ENCODE measurements at places on chromosomes 7 and 10. TPM values are rescaled to one million over a fixed set of nuclear protein-coding genes. Genes with fewer than 3 reads are reported as not detected.

Gene SPAM1
- not detected for total RNA-seq

Gene HECW1
- total RNA-seq, result 35.4 TPM

Gene DBF4
- total RNA-seq, result 16.2 TPM

Gene FXYD4
- not detected for total RNA-seq

Gene SYT15
- 0.49 TPM for total RNA-seq

Gene HMX3
- not detected for total RNA-seq

Gene WNT16
- 0.74 TPM for total RNA-seq

Gene AHR
- 6.9 TPM for total RNA-seq

Gene CALHM3
- not detected for total RNA-seq

Gene KCTD7
- total RNA-seq, result 39.1 TPM

Gene PRSS37
- not detected for total RNA-seq

Gene AUTS2
- 88.8 TPM for total RNA-seq

Gene EN2
- not detected for total RNA-seq

Gene HOXA2
- not detected for total RNA-seq

Gene PRTFDC1
- total RNA-seq, result 24.3 TPM

Gene IKZF1
- total RNA-seq, result 3.0 TPM

Gene GATA3
- total RNA-seq, result under 0.01 TPM

Gene RBP4
- total RNA-seq, result 5.9 TPM

Gene BHLHA15
- total RNA-seq, result 10.6 TPM

Gene VTI1A
- total RNA-seq, result 43.0 TPM

Measured in temporal lobe (tissue), 4 donors.